Stimulated activated CD8-positive, alpha-beta memory T cell treated with anti-CD3 and anti-CD28 coated beads, Interleukin-15, amount 100 ng/mL, for 4 hours (primary cell): ENCODE measurements at places on chromosomes 4 and X.

DNA sequence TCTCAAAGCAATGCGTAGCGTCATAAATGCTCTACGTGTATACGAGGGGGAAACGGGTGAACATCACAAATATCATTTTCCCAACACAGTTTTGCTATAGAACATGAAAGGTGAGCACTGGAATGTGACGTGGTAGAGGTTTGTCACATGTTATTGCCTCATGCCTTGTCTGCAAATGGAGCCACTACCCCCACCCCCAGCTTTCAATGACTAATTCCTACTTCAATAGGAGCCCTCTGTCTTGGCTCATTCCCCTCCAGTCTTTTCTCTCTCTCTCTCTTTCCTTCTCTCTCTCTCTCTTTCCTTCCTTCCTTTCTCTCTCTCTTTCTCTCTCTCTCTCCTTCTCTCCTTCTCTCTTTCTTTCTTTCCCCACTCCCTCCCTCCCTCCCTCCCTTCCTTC lies 127.0 kb downstream of the STOX2 start:
- DNase-seq = no peak

DNA sequence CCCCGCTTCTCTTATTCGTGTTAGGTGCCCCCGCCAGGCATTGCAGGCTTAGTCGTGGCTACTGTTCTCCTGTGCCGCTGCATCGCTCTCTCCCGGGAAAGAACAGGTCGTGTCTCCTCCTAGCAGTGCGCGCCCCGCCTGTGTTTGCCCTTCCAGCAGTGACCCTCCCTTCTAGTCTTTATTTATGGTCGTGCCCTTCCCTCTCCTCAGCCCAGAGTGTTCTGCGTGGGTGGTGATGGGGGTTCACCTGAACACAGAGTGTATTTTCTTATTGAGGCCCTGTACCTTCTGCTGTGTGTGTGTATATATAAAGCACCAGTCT lies 15.2 kb downstream of the USP11 start:
- DNase-seq = no peak

DNA sequence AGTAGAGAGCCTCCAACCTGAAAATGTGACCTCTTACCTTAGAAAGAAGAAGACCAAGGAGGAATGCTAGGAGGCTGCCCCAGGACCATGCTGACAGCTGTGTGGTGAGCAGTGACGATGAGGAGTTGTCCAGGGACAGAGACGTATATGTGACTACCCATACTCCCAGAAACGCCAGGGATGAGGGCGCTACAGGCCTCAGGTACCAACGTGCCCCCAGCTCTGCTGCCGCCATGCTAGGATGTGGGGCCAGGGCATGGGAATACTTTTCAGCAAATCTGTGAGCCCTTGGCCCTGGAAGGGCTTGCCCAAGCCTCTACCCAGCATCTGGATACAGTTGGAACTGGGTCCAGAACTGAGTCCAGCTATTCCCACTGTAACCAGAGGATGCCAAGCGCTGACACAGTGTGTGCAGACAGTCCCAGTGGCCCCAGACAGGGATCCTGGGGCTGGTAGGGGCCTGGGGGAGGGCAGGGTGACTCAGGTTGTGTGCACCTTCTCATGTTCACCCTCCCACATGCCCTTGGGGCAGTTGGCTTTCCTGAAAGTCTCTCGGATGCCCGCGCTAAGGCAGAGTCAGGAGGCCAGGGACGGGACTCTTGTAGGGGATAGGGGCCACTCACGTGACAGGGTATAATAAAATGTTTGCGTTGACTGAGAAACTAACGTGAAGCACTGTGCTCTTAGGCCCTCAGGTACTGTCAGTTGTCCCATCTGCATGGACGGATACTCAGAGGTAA lies 23.9 kb upstream of the FAM193A start:
- DNase-seq = no peak

DNA sequence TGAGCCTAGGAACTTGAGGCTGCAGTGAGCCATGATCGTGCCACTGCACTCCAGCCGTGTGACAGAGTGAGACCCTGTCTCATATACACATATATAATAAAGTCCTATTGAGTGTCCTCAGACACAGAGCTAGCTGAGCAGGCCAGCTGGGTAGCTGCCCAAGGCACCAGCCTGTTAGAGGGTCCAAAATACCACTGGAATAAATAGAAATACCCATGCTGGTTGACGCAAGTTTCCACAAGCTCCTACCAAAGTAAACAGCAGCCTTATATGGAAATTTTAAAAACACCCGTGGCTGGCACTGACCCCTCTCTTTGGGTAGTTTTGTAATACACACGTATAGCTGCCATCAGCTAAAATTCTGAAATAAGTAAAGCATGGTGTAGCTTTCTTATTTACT lies 348.6 kb downstream of the BCOR start:
- DNase-seq = no peak

DNA sequence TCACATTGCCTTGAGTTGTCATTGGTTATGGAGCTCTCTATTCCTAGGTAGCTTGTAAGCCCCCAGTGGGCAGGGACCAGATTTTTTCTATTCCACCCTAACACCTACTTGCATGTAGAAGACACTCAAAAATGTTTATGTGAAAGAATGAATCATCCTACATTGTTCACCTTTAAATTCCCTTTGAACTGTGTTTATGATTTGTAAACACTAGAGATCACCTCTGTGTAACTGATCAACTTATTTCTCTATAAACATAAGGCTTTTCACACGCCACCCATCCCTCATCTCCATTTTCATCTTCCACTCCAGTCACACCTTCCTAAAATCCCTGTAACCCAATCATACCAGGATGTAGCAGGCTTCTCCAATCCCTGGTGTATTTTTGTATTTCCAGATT lies 142.6 kb upstream of the LEF1 start:
- no peak for DNase-seq

DNA sequence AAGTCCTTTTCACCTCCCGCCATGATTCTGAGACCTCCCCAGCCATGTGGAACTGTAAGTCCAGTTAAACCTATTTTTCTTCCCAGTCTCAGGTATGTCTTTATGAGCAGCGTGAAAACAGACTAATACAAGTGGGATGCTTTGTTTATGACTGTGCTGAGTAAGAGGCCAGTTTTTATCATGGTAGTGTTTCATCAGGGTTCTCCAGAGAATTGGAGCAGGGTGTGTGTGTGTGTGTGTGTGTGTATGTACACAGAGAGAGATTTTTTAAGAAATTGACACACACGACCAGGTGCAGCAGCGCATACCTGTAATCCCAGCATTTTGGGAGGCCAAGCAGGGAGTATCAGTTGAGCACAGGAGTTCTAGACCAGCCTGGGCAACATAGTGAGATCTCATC lies 34.6 kb upstream of the SLC2A9 start:
- DNase-seq = no peak

DNA sequence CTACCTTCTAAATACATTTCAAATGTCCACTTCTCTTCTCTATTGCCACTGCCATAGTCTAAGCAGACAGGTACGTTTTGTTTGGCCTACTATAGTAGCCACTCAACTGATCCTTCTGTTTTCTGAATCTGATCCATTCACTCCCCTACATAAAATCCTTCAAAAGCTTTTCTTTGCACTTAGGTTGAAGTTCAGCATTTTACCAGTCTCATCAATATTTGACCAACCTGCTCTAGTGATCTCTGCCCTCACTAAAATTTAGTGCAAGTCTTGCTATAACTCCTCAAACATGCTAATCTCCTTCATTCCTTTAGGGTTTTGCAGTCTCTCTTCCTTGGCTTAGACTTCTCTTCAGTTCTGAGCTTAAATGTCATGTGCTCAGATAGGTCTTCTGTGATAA lies 33.4 kb downstream of the EGF start:
- DNase-seq = no peak
